EL (cell line): ENCODE measurements at places on chromosomes 1 and 21.

- peak; percentile 2 for DNase-seq
Observed at GRCh38 chr1:221363039-221363438, 378.9 kb downstream of the DUSP10 start.

GRCh38 chr1:6591222-6591621 is 11.4 kb downstream of the ZBTB48 start:
- no peak for DNase-seq

DNA sequence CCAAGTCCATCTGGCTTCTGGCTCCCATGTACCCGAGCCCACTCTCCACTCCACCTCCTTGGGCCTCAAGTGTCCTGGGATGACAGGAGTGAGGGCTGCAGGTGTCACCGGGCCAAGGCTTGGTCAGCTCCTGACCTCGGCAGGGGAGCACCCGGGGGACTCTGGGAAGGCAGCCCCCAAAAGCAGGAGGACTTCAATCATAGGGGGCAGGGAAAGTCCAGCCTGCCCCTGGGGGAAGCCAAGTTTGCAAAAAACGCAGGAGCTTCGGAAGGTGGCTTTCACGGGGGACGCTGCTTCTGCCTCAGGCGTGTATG is 56.8 kb downstream of the KCNAB2 start:
- DNase-seq, result no peak

GRCh38 chr1:17194615-17195528 is 10.1 kb upstream of the PADI1 start:
- DNase-seq, result no peak

- peak; percentile 81 for DNase-seq
Observed at GRCh38 chr1:27689423-27690173, 17.6 kb upstream of the IFI6 start.

- DNase-seq, result no peak
Observed at GRCh38 chr1:66916320-66916719, 8.3 kb downstream of the DNAI4 start.
